ENCODE measurements at places on chromosomes 5 and 9.

DNA sequence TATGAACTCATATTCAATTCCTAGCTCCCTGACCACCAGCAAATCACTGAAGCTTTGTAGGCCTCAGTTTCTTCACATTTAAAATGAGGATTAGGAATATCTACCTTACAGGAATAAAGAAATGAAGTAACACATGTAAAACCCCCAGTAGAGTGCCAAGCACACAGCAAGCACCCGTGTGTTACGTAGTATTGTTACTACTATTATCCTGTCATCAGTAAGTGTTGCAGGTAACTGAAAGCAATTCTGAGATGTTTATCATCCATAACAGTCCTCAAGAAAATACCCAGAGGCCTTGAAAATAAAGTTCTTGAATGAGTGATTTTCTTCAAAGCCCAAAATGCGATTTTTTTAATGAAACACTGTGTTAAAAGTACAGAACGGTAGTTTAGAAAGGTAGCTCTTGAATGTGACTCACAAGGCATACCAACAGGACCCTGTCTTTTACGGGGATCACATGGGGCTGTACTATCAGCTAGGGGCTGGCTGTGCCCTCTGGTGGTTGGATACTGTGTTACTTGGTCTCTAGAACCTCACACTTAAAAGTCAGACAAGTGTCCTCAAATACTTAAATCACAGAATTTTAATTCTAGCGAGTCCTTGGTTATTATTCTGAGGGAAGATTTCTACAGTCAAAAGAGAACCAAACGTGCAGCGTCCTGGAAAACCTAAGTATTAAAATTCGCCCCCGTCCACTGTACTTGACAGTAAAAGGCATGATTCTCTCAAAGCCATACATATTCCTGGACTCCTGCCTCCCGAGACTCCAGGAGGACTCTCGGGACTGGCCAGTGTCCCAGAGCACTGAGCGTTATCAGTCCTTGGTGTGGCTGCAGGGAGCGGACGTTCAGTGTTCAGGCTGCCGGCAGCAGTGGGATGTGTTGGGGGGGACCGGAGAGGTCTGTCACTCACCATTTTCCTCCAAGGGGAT lies 725 bp downstream of the NDUFB6 start:
- peak; percentile 27 for DNase-seq

DNA sequence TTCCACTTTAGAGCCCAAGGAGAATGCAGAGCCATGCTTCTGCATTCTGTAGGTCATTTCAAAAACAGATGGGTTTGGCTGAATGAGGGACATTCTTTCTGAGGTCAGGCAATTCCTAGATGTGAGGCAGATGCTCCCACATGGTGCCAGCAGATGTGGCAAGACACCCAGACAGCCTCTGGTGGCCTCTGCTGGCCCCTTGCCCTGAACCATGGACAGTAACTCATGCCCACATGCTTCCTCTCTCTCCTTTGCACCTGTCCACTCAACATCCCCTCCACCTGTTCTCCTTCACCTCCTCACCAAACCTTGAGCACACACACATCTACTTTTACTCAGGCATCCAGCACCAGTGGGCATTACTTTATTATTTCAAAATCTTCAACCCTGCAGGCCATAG lies 252.3 kb downstream of the DNAH5 start:
- no peak for DNase-seq

- no peak for DNase-seq
Measured at GRCh38 chr5:95081982-95082381, 202.9 kb downstream of the MCTP1 start.

DNA sequence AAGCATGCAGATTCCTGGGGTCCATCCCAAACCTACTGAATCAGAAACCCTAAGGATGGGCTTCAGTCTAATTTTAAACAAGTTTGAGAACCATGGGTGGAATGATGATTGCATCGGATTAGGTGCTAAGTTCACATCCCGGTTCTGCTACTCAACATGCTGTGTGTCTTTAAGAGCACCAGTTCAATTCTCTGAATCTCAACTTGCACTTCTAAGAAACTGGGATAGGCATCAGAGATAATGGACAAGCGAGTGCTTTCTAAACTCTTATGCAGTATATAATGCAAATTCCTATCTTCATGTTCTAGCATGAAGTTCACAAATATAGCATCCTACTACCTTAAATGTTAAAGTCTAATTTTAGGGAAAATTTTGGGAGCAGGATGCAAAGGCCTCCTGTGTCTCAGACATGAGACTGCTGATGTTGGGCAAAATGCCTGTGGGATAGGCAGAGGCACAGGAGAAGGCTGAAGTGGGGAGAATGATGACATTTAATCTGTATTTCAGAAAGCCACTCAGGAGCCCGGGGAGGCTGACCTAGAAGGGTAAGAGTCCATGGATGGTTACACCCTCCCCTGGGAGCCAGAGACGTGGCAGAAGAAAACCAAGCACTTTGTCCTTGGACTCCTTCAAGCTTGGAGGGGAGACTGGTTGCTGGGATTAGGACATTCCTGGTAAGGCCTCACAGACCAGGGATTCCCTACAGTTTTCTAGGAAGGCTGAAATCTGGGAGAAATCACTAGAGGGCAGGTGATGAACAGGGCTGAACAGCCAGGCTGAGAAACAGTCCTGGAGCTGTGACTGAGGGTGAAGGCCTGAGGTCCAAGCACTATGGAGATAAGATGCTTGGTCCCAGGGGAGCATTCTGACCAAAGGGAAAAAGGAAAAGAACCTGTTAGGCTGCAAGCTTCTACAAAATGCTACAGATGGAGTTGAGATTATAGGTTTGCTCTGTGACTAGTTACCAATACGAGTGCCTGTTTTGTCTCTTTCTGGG lies 311.9 kb upstream of the PANK3 start:
- no peak for DNase-seq

- DNase-seq = peak; percentile 22
Measured at GRCh38 chr9:120579139-120580050, 572 bp downstream of the CDK5RAP2 start.

DNA sequence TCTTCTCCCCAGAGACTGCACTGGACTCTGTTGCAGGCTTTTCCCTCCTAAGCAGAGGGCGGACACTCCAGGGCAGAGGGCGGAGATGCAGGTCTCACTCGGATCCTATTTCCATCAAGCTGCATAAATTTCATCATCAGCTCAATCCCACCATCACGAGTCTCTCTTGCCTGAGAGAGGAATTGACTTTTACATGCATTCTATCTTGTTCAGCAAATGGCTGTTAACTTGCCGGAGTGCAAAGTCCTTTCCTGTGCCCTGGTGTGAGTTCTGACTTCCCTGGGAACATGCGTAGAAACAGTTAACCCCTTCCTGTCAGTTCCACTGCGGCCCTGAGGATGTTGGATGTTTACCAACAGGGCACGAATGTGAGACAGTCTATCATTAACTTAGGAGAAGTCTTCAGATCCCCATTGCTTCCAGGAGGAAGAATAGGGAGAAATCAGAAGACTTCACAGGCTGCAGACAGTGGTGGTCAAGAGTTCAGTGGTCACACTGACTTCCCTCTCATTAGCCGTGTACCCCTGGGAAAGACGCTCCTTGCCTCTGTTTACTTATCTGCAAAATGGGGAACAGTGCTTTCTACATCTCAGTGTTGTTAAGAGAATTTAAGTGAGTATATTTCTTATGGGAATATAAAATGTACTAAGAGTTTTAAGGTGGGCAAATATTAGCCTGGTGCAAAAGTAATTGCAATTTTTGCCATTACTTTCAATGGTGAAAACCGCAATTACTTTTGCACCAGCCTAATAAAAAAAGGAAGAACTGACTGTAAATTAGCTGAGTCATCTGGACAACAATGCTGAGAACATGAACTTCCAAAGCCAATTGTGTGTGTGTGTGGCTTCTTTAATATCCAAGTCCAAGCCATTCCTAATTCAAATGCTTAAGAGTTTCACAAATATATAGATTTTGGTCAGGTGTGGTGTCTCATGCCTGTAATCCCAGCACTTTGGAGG lies 248.0 kb downstream of the DRD1 start:
- no peak for DNase-seq

GRCh38 chr9:79325501-79325900 lies 246.3 kb upstream of the TLE4 start:
- no peak for DNase-seq

DNA sequence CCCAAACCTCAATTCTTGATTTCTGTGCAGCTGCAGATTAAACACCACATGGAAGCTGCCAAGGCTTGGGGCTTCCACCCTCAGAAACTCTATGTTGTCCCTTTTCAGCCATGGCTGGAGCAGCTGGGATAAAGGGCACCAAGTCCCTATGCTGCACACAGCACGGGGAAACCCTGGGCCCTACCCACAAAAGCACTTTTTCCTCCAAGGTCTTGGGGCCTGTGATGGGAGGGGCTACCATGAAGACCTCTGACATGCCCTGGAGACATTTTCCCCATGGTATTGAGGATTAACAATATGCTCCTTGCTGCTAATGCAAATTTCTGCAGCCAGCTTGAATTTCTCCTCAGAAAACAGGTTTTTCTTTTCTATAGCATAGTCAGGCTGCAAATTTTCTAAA lies 41.8 kb upstream of the CDH9 start:
- DNase-seq = no peak

DNA sequence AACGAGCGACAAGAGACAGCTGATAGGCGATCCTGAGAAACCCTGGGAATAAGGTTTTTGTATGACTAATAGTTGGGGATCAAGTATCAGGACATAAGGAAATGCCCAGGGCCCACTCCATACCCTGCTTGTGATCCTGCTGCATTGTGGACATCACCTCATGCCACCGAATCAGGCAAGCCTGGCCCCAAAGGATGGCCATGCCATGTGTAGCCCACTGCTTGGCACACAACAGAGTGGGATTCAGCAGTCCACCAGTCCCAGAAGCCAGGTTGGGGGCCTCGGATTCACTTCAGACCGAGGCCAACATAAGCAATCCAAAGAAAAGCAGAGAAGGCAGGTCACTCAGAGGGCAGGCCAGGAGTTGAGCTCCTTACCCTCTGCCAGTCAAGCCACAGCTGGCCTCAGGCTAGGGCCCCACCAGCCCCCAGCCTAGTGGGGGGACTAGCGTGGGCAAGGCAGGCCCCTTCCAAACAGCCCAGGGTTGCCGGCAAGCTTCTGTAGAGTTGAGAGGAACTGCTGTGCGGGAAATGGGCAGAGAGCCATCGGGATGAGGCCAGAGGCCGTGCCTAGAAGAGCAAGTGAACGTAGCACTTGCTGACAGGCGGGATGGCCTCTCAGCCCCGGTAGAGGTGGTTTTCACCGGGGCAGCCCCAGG lies 5.0 kb downstream of the NOP16 start:
- no peak for DNase-seq

DNA sequence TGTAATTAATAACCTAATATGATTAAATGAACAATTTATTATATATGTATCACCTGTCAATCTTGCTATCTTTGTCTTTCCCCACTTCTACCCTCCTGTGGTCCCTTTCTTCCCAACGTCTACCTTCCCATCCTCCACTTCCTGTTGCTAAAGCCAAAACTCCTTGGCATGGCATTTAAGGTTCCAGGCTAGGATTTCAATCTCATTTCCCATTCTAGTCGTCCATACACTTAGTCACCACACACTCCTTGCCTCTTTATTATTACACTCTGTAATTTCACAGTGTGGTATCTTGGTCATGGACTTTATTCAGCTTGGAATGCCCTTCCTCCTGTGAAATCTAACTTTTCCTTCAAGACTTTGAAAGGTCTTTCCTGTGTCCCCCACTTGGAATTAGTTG lies 115.3 kb downstream of the SEMA6A start:
- DNase-seq = no peak

GRCh38 chr5:53035868-53036381 lies 46.8 kb downstream of the ITGA2 start:
- no peak for DNase-seq

- DNase-seq = no peak
Measured at GRCh38 chr9:100126423-100126822, 27.4 kb downstream of the INVS start.

DNA sequence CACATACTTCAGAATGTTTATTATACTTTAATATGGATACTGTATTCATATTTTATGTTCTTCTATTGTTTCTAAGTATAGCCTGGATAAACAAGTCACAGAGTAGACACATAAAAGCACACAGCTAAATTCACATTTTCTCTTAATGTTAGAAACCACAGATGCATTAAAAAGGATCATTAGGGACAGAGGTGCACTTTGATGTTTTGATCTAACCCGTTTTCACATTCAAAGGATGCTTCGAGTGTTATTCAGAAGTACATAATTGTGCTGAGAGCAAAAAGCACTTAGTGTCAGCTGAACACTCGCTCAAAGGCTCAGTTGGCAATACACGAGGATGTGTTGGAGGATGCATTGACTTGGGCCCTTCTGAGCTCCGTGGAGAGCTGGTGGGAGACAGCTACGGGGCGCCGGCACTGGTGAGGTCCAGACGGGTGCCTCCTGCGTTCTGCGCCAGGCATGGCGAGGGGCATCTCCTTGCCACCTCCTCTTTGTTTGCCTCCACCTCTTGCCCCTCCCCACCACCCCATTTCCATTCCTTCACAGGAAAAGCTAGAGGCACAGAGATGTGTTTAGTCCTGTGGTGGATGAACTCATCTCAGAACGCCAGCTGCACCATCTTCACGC lies 35.5 kb downstream of the MED10 start:
- DNase-seq = peak; percentile 72

- no peak for DNase-seq
Measured at GRCh38 chr5:87139795-87140194, 127.9 kb upstream of the RASA1 start.

GRCh38 chr5:64972591-64972990 lies 203.9 kb downstream of the CWC27 start:
- DNase-seq = no peak

Data from NCI-H774 (cell line).